ENCODE measurements at places on chromosomes 2 and 18. TPM values are rescaled to one million over a fixed set of nuclear protein-coding genes. Genes with fewer than 3 reads are reported as not detected.
A peak's percentile ranks its signal among the peaks of the same experiment; 100 is the strongest.

GRCh38 chr2:204453730-204454167, 91.5 kb upstream of the PARD3B start:
- no peak overlapping the region for H3K27ac ChIP-seq
- H3K27me3 ChIP-seq = no peaks in the 10 kb centered on the region
- no peak overlapping the region for H3K4me3 ChIP-seq
- peak; percentile 10 for DNase-seq

DNA sequence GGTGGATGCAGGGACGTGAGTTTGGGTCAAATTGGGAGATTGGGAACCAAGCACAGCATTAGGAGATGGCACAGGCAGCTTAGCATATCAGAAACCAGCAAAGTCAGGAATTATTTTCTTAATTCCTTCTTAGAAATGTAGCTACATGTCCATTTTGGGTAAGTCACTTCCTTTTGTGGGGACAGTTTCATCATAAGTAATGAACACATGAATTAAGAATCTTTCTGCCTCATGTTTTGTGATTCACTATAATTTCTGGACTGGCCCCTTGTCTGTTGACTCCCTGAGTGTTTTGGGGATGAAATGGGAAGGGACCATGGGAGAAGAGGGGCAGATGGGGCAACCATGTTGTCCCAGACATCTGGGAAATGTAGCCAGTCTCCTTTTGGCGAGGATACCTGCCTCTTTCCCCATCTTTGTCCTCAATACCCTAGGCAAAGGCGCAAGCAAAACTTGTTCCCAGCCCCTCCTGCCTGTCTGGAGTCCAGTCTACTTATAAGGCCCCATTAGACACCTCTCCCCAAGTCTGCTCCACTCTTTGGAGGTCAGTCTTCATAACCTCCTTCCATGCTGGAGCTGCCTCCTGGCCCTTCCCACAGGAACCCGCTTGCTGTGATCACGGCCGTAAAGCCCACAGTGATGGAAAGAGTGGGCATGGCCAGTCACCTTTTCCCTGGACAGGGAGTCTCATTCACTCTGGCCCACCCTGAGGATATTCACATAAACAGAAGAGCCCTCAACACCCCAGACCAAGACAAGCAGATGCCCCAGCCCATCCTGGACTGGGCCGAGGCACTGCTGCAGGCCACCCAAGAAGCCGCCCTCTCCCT, 25.7 kb downstream of the MTHFD2 start:
- H3K27me3 ChIP-seq = peaks cover 4% of the 10 kb centered on the region
- no peak for DNase-seq
- H3K4me1 ChIP-seq = peaks cover 16% of the 10 kb centered on the region
- no peak overlapping the region for H3K4me3 ChIP-seq

- no peak for DNase-seq
- peaks cover 7% of the 10 kb centered on the region for H3K4me1 ChIP-seq
- no peak overlapping the region for H3K27ac ChIP-seq
- H3K36me3 ChIP-seq = no peaks in the 10 kb centered on the region
- H3K4me3 ChIP-seq = peak overlapping the region; percentile 96
These were observed 14.3 kb upstream of the RIOK3 start for GRCh38 chr18:23438608-23439366.

DNA sequence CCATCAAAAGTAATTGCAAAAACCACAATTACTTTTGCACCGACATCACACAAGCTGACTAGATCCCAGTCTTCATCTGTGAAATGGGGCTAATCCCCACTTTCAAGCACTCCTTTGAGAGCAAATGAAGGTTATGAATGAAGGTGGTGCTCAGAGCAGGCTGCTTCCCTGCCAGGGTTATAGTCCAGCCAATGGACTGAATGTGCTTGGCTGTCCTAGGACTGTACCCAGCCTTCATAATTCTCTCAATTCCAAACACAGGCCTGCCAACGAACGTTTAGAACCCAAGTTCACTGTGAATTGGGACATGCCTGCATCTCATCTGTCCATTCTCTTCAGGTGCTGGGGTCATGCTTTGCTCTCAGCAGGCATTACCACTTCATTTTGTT, 27.8 kb upstream of the ICOS start:
- H3K4me3 ChIP-seq = no peak overlapping the region
- H3K4me1 ChIP-seq = peaks cover 4% of the 10 kb centered on the region
- no peak overlapping the region for H3K27ac ChIP-seq
- H3K27me3 ChIP-seq = no peaks in the 10 kb centered on the region
- DNase-seq = no peak

The STAT4 gene
- total RNA-seq = 0.44 TPM

- H3K27ac ChIP-seq = no peak overlapping the region
- H3K4me1 ChIP-seq = peaks cover 2% of the 10 kb centered on the region
- no peaks in the 10 kb centered on the region for H3K27me3 ChIP-seq
- no peak overlapping the region for H3K4me3 ChIP-seq
These were observed 8.6 kb upstream of the PDIA6 start for GRCh38 chr2:10820978-10821695.

DNA sequence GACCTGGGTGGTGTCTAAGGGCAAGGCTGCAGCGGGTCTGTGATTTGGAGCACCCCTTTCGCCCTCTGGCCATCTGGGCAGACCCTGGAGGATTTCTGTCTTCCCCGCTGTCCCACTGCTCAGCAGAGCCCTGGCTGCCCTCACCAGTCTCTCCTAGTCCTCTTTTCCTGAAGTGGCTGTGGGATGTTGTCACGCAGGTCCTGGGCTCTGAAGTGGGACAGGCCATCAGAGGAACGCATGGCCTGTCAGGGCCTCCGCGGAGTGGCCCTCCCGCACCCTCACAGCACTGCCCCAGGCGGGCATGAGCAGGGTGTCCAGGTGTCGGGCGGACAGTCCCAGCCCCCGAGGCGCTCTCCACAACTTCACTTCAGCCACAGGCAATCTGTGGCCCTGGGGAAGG, 1.1 kb upstream of the TMEM185B start:
- peaks cover 56% of the 10 kb centered on the region for H3K27me3 ChIP-seq
- peak overlapping the region; percentile 65 for H3K4me3 ChIP-seq
- no peak for DNase-seq
- peaks cover 11% of the 10 kb centered on the region for H3K4me1 ChIP-seq
- peaks cover 22% of the 10 kb centered on the region for H3K36me3 ChIP-seq
- no peak overlapping the region for H3K27ac ChIP-seq

The TBR1 gene
- not detected for total RNA-seq

The NAT8 gene
- total RNA-seq = not detected

The FBLN7 gene
- 0.80 TPM for total RNA-seq

The PLB1 gene
- total RNA-seq = 0.27 TPM

The SPC25 gene
- 28.6 TPM for total RNA-seq

DNA sequence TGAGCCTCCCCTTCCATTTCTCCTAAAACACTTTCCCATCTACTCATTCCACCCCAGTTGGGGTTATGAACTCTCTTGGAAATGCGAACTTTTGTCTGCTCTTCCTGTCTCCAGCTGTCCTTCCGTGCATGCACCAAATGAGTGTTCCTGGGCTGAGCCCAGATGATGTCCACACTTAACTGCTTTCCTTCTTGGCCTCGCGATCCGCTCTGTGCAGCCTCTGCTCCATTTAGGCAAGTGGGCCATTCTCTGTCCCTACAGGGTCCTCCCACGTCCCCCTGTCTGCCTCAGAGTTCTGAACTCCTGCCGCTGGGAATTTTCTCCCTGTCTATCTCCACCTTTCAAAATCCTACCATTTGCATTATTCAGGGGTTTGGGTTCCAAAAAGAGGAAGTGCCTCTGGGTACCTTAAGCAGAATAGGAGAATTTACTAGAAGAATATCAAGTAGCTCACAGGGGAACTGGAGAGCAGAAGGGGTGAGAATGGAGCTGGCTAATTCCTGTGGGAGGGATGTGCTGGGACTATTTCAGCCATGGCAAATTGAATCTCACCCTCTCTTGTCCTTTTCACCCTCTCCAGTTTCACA, 4.7 kb upstream of the NCK2 start:
- no peak overlapping the region for H3K27ac ChIP-seq
- peaks cover 24% of the 10 kb centered on the region for H3K4me1 ChIP-seq
- DNase-seq = no peak
- H3K27me3 ChIP-seq = peaks cover 8% of the 10 kb centered on the region
- H3K4me3 ChIP-seq = no peak overlapping the region
- no peaks in the 10 kb centered on the region for H3K36me3 ChIP-seq

DNA sequence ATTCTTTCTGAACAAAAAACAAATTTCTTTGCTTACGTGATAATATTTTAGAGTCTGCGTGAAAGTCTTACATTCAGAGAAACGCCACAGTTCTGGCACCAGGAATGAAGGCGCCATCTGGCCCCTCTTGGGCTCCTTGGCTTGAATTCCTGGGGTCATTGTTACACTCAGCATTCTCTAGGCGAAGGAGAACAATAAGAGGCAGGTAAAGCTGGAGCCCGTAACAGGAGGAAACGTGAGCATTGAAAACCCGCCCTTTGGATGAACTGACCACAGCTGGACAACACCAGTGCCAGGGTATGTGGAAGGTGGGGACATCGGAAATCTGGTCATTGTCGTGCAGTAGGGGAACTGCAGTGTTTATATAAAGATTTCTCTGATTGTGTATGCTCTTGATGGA, 144.8 kb downstream of the RNF152 start:
- H3K4me3 ChIP-seq = no peak overlapping the region
- H3K27me3 ChIP-seq = no peaks in the 10 kb centered on the region
- H3K4me1 ChIP-seq = peaks cover 13% of the 10 kb centered on the region
- DNase-seq = no peak
- H3K27ac ChIP-seq = no peak overlapping the region
- no peaks in the 10 kb centered on the region for H3K36me3 ChIP-seq

GRCh38 chr2:108616751-108617161, 82.5 kb downstream of the LIMS1 start:
- no peak overlapping the region for H3K4me3 ChIP-seq
- H3K36me3 ChIP-seq = no peaks in the 10 kb centered on the region
- H3K4me1 ChIP-seq = peaks cover 54% of the 10 kb centered on the region
- DNase-seq = no peak

DNA sequence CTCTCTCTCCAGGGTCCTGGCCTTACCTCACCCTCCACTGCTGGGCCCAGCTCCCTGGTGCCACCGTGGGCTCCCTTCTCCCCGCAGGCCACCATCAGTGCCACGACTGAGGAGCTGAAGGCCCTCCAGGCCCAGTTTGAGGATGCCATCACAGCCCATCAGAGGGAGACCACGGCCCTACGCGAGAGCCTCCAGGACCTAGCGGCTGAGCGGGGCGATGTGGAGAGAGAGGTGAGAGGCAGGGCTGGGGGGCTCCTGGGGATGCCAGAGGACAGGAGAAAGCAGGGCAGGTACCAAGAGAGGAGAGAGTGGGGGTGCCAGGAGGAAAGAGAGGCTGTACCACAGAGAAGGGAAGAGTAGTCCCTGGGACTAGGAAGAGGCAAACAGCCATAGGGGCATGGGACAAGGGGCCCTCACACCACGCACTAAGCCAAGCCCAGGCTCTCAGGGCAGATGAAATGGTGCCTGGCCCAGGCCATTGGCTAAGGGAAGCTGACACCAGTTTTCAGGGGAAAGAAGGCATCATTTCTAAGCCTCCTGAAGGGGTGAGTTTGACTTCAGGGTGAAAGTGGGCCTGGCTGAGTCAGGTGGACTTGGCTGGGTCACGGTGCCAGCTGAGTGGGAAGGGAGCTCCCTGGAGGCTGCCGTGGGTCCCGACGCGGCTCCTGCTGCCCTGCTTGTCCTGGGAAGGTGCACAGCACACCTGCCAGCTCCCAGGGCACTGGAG, 39.0 kb upstream of the SNED1 start:
- DNase-seq = no peak
- H3K27ac ChIP-seq = no peak overlapping the region
- H3K27me3 ChIP-seq = no peaks in the 10 kb centered on the region
- H3K36me3 ChIP-seq = no peaks in the 10 kb centered on the region
- H3K4me3 ChIP-seq = no peak overlapping the region

- no peaks in the 10 kb centered on the region for H3K27me3 ChIP-seq
- no peak overlapping the region for H3K27ac ChIP-seq
- H3K4me3 ChIP-seq = no peak overlapping the region
- H3K36me3 ChIP-seq = peaks cover 17% of the 10 kb centered on the region
- H3K4me1 ChIP-seq = peaks cover 31% of the 10 kb centered on the region
These were observed 231.2 kb downstream of the AGAP1 start for GRCh38 chr2:235725016-235725489.

- H3K36me3 ChIP-seq = peaks cover 63% of the 10 kb centered on the region
- no peak overlapping the region for H3K4me3 ChIP-seq
- H3K4me1 ChIP-seq = peaks cover 6% of the 10 kb centered on the region
- no peaks in the 10 kb centered on the region for H3K27me3 ChIP-seq
These were observed 10.9 kb downstream of the PGAP1 start for GRCh38 chr2:196915507-196916189.

The LOXHD1 gene
- 0.35 TPM for total RNA-seq

GRCh38 chr18:72727776-72728175, 140.0 kb downstream of the NETO1 start:
- no peaks in the 10 kb centered on the region for H3K36me3 ChIP-seq
- no peaks in the 10 kb centered on the region for H3K27me3 ChIP-seq
- H3K4me1 ChIP-seq = peaks cover 5% of the 10 kb centered on the region
- DNase-seq = no peak

- H3K4me1 ChIP-seq = peaks cover 11% of the 10 kb centered on the region
- peak overlapping the region; percentile 31 for H3K4me3 ChIP-seq
- H3K27me3 ChIP-seq = peaks cover 4% of the 10 kb centered on the region
- H3K27ac ChIP-seq = no peak overlapping the region
These were observed 118.7 kb downstream of the VAPA start for GRCh38 chr18:10032331-10033015.

DNA sequence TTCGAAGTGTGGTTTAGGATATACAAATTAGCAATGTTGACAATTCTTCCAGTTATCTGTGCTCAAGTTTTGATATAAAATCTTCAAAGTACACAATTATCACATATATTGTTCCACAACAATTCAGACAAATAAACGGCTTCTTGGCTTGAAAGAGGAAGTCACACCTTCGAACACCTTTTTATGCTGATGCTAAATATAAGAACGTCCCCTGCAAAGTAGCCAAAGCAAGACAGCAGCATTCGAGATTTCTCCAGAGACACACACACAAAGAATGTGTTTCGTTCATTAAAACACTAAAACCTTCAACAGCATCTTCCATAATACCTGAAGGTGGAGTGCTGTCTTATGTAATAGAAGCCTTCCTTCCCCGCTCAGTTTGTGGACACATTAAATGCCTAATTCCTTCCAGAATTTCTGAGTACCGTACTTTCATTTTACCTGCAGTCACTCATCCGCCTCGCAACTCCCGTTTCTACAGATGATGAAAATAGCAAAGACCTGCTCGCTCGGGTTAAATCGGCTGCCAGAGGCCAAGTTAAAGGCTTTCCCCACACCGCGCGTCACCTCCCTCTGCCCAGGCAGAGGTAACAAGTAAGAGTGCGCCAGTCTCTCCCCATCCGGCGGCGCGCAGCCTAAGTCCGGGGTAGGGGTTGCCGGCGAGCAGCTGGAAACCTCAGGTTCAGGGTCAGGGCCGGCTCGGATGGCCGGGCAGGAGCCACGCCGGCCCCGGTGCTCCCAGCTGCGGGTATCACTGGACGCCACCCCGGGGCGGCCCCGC, 847 bp downstream of the SERPINE2 start:
- peak; percentile 73 for DNase-seq
- peaks cover 35% of the 10 kb centered on the region for H3K4me1 ChIP-seq
- H3K4me3 ChIP-seq = peak overlapping the region; percentile 83

The MOCOS gene
- 5.3 TPM for total RNA-seq

The APOB gene
- 1.5 TPM for total RNA-seq

- H3K4me1 ChIP-seq = no peaks in the 10 kb centered on the region
- no peak overlapping the region for H3K27ac ChIP-seq
- no peaks in the 10 kb centered on the region for H3K27me3 ChIP-seq
These were observed 28.8 kb downstream of the GMCL1 start for GRCh38 chr2:69858261-69858660.

Data from WTC11 (cell line).